ENCODE measurements at places on chromosomes 1 and 21. TPM values are rescaled to one million over a fixed set of nuclear protein-coding genes. Genes with fewer than 3 reads are reported as not detected.

The CLIC4 gene
- total RNA-seq: 251 TPM

The PRAMEF33 gene
- total RNA-seq: not detected

The NMNAT2 gene
- 0.59 TPM for total RNA-seq

The OPRD1 gene
- not detected for total RNA-seq

The RGSL1 gene
- total RNA-seq: not detected

The CD5L gene
- total RNA-seq: not detected

The DPT gene
- total RNA-seq: not detected

The MSH4 gene
- total RNA-seq: 0.75 TPM

The SMIM1 gene
- 1.2 TPM for total RNA-seq

The CDCA8 gene
- 1.0 TPM for total RNA-seq

The SH2D2A gene
- total RNA-seq: not detected

The KCNA3 gene
- not detected for total RNA-seq
